ENCODE measurements at places on chromosomes 11 and 22.

DNA sequence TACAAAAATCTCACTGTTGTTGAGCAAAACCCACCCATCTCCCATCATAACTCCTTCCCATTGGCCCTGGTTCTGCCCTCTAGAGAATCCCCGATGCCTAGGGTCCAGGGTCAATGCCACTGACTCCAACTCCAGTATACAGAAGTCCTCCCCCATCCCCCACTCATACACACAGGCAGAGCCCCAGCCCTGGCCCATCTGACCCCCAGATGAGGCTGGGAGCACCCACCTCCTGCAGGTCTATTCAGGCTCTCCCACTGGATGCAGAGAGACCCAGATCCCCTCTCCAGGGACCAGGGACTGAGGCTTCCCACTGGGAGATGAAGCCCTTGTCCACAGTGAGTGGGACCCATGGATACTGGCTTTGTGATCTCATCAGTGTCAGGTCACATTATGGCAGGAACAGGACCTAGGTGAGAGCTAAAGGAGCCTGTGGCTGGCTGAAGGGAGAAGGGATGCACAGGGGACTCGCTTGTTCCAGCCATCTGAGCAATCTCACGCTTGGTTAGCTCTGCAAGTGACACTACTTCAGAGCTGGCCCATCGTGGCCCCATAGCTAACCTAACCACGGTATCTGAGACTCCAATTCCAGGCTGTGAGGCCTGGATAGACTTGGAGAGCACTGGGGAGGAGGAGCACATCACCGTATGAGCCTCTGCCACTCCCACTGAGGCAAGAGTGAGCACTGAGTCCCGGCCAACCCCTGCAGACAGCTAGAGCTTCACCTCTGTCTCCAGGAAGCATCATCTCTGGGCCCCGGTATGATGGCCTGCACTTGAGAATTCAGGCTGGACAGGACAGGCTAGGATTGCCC is 35.7 kb downstream of the TRIM29 start:
- DNase-seq: no peak

DNA sequence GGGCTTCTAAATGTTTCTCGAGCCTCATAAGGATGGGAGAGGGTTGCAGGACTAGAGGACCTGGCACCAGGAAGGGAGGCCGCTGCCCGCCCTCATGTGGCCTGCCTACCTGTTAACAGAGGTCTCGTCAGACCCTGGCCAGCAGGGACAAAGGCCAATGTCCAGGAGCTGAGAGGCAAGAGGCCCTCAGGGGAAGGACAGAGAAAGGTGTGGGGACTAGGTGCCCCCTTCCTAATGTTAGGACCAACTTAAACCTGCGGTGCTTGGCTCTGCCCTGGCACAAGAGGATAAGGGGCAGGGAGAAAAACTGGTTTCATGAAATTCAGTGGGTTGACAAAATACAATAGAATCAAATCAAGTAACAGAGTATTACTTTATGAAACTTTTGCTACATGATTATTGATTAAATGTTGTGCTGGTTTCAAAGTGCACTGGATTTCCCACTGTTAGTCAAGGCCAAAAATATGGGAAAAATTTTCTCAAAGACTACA is 20.0 kb upstream of the SYT12 start:
- no peak for DNase-seq

GRCh38 chr11:34798985-34799384 is 117.2 kb downstream of the APIP start:
- no peak for DNase-seq

DNA sequence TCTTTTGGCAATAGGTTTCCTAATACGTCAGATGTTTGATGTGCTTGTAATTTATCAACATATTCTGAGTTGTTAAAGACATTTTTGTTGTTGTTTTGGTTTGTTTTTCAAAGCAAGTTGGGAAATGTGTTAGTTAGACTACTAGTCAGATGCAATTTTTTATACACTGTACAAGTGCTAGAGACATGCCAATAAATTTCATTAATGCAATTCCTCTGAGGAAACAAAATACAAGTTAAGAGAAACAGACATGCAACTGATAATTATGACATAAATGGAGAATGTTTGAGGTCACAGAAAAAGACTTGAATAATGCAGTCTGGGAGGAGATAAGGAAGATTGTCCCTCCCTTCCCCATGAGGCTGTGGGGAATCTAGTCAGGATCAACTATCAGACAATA is 5.9 kb downstream of the OR51T1 start:
- no peak for DNase-seq

DNA sequence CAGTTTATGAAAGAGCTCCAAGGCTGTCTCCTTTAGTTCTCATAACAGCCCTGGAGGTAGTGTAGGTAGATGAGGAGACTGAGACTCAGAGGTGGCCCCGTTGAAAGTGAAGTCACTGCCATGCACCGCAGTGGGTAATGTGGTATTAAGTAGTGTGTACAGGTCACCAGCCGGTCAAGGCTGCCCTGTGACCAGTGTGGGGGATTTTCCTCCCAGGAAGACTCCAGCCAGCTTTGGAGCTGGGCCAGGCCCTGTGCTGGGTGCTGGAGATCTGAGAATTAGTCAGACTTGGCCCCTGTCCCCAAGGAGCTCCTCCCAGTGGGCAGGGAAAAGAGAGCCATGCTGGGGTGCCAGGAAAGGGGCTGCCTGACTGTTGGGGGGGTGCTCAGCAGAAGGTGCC is 5.3 kb downstream of the OMP start:
- peak; percentile 96 for DNase-seq

GRCh38 chr22:21094911-21095772 is 49.4 kb downstream of the LRRC74B start:
- no peak for DNase-seq

DNA sequence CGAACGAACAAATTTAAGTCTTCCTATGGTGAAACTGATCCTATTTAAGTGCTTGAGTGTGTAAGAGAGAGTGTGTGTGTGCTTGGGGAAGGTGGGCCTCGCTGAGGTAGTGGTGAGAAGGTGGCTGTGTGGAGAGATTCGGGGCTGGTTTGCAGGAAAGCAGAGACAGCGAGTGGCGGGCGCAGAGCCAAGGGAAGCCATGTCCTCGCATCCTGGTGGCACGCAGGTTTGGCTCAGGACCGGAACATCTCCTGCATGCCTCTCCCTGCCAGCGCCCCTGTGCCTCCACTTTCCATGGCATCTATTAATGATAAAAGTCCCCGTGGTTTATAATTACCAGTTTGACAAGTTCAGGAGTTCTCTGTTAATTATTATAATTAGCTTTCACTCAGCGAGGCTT is 383.1 kb upstream of the CADM1 start:
- DNase-seq: no peak

DNA sequence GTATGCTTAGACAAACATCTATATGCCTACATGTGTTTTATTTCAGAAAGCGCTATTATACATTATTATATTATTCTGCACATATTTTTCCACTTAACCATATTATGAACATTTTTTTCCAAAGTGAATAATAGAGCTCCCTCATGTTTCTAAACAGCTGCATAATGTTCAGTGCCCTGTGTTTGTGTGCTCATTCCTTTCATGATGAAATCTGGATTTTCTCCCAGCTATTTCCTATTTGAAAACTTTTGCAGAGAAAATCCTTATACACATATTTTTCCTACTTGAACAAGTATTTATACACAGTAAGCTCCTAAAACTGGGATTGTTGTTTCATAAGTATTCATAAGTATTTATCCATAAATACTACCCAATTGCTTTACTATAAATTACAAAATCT is 18.1 kb upstream of the RFPL2 start:
- no peak for DNase-seq

GRCh38 chr22:37329238-37330140 is 47.2 kb downstream of the CYTH4 start:
- DNase-seq: peak; percentile 84

DNA sequence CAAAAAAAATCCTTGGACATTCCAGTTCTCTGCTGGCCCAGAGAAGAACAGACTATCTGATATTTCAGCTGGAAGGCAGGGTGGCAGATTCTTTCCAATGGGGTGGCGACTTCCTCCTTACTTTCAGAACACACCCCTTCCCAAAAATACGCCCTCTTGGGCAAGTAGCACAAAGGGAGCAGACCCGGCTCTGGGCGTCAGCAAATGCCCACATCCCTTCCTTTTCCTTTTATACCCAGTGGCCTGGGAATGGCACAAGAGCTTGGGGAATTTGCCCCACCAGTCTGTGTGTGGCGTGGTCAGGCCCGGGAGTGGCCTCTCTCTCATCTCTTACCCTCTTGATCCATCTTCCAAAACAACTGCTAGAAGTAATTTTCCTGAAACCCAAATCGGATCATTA is 33.0 kb upstream of the NUP160 start:
- no peak for DNase-seq

DNA sequence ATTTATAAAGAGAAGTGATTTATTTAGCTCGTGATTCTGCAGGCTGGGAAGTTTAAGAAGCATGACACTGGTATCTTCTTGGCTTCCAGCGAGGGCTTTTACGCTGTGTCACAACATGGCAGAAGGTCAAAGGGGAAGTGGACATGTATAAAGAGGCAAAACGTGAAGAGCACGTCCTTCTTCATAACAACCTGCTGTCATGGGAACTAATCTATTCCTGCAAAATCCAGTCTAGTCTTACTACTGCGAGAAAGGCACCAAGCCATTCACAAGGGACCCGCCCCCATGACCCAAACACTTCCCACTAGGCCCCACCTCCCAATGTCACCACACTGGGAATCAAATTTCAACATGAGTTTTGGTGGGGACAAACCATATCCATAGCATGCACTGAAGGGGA is 58.3 kb downstream of the AMOTL1 start:
- DNase-seq: no peak

- DNase-seq: no peak
Measured at GRCh38 chr22:17655289-17655688, 16.7 kb downstream of the BCL2L13 start.

- DNase-seq: no peak
Measured at GRCh38 chr11:115222863-115223530, 281.2 kb downstream of the CADM1 start.

DNA sequence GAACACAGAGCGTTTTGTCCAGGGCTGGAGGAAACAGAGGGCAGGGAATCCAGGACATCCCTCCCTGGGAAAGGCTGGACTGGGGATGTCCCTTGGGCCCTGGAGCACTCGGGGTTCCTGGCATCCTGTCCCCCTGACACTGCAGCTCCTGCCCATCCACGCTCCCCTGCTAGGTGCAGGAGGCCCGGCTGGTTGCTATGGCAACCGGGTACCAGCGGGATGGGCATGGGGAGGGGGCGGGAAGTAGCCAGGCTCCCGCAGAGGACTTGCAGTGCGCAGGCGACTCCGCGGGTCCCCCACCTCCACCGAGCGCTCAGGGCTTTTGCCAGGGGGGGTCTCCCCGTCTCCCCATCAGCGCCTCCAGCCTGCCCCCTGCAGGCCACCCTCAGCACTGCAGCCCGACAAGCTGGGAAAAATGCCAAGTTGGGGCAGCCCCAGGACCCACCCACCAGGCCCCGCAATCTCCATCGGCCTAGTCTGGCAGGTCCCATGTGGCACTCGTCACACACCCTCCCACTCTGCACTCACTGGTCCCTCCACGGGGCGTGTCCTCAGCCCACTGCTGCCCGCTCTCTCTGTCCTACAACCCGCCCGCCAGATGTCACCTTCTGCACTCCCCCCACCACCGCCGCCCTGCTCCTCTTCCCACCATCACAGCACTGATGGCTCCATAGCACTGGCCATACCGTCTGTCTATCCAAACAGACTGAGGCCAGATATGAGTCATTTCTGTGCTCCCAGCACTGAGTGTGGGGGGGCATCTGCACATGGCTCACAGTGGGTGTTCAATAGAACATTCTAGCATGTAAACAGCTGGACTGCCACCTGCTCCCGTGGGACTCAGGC is 31.5 kb downstream of the KIAA0930 start:
- peak; percentile 42 for DNase-seq

DNA sequence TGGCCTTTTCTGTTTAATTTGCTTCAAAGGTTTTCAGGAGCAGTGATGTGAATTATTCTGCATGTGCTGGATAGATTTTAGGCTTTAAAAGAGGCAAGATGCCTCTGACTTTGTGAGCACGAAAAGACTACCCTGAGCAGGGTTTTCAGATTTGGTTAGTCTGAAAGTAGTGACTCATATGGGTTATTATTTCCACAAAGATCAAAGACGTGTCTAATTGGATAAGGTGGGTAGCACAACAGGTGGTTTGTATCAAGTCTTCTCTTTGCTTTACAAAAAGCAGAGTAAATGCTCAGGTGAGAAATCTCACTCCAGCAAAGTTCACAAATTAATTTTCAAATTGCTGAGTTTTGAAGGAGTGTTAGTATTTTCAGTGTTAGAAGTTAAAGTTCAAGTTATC is 37.6 kb upstream of the DBX1 start:
- no peak for DNase-seq

DNA sequence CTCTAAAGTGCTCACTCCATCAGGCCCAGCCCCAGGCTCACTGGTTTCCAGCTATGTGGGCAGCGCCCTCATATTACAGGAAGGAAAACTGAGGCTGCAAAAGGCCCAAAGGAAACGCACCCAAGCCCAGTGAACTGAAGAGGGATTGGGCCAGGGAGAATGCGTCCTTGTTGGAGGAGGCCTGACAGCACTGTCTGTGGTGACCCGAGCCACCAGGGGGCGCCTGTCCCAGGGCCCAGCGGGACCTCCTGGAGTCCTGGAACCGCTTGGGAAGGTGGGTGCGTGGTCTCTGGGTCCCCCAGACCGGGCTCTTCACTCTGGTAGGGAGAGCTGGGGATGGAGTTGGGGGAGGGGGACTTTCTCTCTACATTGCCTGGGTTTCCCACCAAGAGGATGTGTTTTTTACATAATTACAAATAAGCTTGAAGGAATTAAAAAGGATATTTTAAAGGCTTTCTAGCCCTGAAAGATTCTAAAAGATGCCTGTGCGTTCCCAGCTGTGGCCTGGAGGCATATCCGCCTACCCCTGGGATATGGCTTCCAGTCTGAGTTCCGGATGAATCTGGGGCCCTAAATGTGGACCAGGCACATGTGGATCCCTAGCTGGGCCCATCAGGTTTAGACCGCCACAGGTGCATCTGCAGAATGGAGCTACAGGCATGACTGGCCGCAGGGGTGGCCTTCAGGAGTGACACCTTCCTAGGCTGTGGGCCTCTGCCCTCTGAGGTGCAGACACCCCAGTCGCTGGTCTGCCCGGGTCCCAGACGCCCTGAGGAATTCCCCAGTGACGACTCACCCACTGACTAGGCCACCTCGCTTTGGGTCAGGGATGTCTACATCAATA is 4.2 kb downstream of the SPI1 start:
- DNase-seq: peak; percentile 77

DNA sequence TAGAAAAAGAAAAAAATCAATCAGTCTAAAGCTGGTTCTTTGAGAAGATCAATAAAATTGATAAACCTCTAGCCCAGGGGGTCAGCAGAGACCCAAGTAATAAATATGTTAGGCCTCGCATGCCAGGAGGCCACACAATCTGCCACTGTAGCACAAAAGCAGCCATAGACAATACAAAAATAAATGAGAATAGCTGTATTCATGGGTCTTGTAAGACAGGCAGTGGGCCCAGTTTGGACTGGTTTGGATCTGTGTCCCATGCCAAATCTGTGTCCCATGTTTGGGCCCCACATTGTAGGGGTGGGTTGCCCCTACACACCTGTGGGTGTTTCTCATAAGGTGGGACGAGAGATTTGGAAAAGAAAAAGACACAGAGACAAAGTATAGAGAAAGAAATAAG is 6.6 kb upstream of the PLAAT4 start:
- no peak for DNase-seq

Measured in kidney tubule cell (primary cell).